GOT3 (cell line): ENCODE measurements at places on chromosomes 12 and 14.

- DNase-seq, result no peak
These were observed 25.2 kb downstream of the DHRS4L2 start for GRCh38 chr14:24013654-24014514.

GRCh38 chr14:71783786-71784185 is 148.4 kb upstream of the RGS6 start:
- DNase-seq, result no peak

GRCh38 chr12:3091382-3092241 is 14.4 kb downstream of the TSPAN9 start:
- DNase-seq, result no peak

DNA sequence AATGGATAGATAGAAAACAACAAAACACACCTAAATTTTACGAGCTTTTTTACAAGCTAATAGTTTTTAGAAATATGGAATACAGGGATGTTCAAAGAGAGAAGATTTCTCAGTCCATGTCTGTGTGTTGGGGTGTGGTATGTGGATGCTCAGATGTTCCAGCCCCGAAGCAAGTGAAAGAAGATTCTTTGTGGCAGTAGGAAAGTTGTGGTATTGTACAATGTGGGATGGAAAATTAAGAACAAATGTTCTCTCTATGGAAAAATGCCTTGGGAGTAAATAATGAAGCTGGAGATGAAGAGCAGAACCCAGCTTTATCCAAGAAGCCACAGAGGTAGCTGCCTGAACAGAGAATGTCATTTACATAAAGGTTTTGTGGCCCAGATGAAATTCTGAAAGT is 150.3 kb upstream of the PRKD1 start:
- DNase-seq, result no peak

DNA sequence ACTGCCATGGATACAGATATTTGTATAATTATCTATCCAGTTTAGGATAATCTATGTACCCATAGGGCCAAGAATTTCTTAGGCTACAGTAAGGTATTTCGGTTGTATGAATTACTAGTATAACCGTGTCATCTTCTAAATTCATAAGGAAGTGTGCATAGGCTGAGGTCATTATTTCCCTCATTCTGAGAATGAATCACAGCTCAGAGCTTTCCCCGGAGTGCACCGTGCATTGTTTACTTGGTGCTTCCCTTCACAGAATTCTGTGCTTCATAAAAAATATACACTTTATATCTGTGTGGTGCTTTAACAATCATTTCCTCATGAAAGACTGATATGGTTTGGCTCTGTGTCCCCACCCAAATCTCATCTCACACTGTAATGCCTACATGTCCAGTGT is 514.1 kb downstream of the ETNK1 start:
- no peak for DNase-seq

GRCh38 chr12:98213556-98213955 is 301.8 kb upstream of the TMPO start:
- DNase-seq, result no peak

- no peak for DNase-seq
These were observed 870 bp downstream of the BMAL2 start for GRCh38 chr12:27333403-27334009.

- DNase-seq, result no peak
These were observed 21.0 kb upstream of the MAP1LC3B2 start for GRCh38 chr12:116538076-116538591.

DNA sequence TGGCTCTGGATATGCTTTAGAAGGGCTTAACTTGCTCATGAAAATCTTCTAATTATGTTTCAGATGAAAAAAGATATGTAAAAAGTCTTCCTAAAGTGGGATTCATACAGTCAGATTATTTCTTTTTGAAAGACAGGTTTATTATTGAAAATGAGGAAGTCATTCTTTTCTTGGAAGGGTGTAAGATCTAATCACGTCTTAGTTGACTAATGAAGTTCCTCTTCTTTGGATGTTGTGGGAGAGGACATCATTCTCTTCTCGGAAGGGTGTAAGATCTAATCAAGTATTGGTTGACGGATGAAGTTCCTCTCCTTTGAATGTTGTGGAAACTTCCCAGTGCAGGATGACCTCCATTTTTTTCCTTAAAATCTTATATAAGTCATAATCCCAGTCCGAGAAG is 74.9 kb downstream of the ALG10 start:
- DNase-seq, result no peak

DNA sequence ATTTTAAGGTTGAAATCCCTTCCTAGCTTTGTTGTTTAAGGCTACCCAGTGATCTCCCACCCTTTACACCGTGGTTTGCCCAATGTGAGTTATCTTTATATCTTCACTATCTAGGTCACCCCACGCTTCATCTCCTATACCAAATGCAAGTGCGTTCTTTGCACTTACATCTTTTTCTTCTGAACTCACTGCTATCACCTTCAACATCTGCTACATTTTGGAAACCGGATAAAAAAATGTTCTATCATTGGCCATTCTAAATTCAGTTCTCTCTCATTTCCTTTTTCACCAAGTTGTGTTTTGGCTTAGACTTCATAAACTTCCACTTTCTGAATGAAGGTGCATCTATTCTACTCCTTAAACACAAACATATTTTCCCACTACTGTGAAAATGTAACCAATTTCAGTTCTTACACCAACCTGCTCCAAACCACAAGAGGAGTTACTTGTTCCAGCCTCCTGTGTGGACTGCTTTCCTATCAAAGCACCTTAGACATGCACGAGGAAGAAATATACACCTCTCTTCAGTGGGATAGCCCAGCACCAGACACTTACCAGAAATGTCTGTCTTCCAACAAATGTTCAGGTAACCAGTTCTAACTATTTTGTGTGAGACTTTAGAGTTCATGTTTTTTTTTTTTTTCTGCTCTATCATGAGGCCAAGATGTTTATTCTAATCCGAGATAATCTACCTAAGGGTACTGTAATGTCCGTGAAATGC is 21.9 kb downstream of the CLEC9A start:
- no peak for DNase-seq

GRCh38 chr12:109163167-109163566 is 46.8 kb downstream of the ACACB start:
- no peak for DNase-seq

DNA sequence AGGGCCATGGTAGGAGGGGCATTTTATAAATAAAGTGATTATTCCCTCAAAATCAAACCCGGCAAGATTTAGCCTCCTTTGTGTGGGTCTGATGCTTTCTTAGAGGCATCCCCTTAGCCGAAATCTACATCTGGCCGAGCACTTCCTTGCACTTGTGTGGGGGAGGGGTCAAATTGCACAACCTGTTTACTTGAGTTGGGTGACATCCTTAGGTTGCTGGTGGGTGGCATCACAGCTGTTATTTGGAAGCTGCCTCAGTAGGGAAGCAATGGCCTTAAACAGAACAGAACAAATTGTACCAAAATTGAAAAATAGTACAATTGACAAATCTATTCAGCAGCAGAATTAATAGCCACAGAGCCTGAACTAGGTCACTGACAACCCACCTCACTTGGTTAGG is 546.1 kb downstream of the SNAPC1 start:
- DNase-seq, result no peak

- no peak for DNase-seq
These were observed 151.4 kb upstream of the SSTR1 start for GRCh38 chr14:38056270-38056669.

GRCh38 chr12:131229426-131230339 is 276.0 kb downstream of the ADGRD1 start:
- no peak for DNase-seq

DNA sequence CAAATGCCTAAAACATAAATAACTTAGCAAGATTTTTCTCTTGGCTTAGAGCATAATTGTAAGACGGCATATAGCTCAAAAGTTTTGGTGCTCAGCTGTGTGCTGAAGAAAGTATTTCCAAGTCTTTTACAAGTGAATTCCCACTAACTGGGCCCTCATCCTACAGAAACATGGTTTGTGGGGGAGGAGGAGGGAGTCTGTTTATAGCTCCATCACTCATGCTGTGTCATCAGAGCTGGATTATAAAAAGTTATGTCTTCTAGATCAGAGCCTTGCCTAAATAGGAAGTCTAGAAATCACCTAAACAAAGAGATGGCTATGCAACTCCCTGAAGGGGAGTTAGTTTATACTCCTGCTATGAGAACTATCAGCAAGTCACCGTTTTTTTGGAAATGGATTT is 65.9 kb upstream of the OTOGL start:
- DNase-seq, result no peak

DNA sequence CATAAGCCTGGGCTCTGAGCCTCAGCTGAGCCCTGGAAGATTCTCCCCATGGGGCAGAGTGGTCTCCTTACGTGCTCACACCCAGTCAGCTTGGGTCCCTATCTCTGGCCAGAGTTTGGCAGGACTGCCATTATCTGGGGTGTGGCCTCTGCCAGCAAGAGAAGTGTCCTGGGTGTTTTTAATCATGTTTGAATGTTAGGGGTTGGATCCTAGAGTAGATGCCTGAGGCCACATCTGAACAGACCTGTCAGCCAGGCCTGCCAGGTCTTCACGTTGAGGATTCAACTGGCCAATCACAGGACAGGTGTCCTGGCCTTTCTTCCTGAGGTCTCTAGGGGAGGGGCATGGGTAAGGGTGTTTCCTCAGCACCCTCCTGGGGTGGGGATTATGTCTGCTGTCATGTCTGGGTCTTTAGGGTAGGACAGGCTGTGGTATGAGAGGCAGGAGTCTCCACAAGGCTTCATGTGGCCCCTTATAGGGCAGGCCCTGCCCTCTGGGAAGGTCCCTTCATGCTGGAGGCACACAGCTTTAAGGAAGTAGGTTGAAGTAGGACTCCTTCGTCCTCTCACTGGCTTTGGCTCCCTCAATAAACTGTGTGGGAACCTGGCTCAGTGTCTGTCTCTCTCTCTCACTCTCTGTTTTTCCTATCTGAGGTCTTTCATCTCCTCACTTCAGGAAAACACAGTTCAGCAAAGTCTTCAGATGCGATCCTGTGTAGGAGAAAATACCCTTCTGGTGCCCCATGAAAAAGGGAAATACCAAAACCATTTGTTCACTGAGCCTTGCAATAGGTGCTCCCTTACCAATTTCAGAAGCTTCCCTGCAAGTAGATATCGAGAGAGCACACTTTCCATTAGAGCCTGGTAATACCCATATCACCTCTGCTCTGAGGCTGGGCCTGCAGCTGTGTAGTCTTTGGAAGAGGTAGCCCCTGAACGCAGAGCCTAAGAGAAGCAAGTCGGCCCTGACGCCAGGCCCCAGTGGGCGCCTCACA is 6.7 kb upstream of the FITM1 start:
- DNase-seq, result no peak

- DNase-seq, result no peak
These were observed 30.7 kb downstream of the EMP1 start for GRCh38 chr12:13227191-13227590.

DNA sequence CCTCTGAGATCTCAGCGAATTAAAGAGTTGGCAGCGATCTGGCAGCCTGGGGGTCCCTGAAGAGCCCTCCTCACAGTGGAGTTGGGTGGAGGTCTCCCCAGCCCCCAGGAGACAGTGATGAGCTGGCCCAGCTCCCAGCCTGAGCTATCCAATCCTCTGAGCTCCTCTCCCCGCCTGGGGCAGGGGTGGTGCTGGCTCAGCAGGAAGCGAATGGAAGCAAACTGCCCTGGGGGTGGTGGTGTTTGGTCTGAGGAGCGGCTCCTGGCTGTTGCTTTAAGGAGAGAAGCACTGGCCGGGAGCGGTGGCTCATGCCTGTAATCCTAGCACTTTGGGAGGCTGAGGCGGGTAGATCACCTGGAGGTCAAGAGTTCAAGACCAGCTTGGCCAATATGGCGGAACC is 19.5 kb upstream of the MEG3 start:
- DNase-seq, result no peak

- no peak for DNase-seq
These were observed 98.2 kb downstream of the ZFP36L1 start for GRCh38 chr14:68694516-68695235.

GRCh38 chr12:81835783-81836182 is 76.6 kb upstream of the PPFIA2 start:
- DNase-seq, result no peak

DNA sequence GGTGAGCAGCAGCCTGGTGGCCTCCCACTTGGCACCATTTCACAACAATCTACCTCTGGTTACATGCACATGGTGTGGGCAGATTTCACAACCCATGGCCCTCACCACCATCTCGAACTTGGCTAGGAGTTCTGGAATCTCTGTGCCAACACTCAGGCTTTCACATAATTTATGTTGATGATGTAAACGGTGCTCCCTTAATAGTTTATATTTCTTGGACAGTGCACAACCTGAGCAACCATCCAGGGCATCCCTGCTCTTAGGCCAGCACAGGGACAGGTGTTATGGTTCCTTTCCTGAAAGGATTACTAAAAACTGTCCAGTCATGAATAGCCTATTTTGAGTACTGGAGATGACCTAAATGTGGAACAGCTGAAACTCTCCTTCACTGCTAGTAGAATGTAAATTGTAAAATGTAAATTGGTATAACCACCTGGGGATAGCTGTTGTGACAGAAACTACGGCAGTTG is 28.6 kb downstream of the ABCB9 start:
- DNase-seq, result no peak

DNA sequence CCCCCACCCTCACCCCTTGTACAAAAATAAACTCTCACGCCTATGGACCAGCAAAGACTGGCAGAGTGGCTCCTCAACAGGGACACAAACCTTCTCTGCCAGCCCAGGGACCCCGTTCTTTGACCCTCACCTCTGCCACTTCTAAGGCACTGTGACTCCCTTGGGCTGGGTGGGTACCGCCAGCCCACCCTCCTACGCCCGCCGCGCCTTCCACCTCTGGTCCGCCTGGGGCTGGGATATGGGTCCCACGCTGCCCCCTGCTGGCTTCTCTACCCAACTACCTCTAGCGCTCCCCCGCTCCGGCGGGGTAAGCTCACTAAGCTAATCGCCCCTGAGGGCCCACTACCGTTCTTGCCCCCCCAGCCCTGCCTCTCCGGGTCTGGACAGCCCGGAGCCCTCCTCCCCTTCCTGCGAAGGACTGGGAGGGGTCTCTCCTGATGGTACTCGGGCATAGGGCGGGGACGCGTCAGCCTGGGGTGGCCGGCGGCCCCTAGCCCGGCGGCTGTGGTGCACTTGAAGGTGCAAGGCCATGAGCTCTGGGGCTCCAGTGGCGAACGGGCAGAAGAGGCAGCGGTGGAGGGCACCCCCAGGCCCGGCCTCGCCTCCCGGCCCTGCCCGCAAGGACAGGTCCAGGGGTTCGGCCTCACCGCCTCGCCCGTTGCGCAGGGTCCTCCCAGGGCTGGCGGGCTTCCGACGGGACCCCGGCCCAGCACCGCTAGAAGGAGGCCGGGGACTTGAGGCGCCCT is 8.1 kb downstream of the ZNF219 start:
- no peak for DNase-seq

DNA sequence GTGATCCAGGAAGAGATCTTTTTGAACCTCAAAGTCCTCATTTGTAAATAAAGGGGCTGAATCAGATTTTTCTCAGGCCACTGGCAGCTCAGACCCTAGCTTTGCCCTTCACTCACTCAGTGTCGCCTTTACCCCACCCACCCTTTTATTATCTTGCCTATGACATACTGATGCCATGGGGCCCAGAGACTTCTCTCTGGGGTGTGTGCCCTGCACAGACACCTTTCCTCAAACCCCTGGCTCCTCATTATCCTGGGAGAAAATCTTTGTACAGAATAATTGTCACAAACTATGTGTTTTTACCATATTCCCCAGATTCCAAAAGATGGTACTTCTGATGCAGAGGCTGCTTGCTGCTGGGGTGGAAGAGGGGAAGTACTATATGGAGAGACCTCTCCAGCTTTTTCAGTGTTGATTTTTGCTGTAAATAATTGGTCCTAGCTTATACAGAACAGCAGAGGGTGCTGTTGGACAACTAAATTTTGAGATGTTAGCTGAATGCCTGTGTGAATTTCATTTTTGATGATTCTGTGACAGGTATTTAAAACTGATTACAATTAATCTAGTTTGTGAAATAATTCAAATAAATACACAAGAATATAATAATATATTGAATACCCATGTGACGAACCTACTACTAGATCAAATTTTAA is 53.9 kb upstream of the DCD start:
- DNase-seq, result no peak
